ENCODE measurements at places on chromosomes 3 and 15.

DNA sequence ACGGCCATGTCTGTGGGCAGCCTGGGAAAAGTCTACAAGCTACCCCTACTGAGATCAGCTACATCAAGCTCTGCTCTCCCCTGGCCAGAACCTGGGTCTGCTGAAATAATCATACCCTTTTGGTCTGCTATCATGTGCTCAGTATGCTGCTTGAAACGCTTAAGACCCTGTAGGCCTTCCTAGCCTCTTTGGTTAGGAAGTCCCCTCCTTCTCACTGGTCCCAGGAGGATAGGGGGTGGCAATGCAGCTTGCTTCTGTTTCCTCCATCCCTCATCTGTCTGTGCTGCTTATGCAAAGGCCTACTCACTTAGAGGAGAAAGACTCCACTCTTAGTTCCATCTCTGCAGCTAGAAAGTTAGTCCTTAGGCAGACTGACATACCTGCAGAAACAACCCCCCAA, 118.2 kb upstream of the RASGRP1 start:
- no peak for DNase-seq

- DNase-seq, result no peak
These were observed 15.9 kb upstream of the ACTL6A start for GRCh38 chr3:179546814-179547241.

GRCh38 chr3:47427866-47428265, 47.0 kb downstream of the PTPN23 start:
- DNase-seq, result no peak

- DNase-seq, result peak; percentile 45
These were observed 27.3 kb downstream of the STARD5 start for GRCh38 chr15:81296673-81297072.

GRCh38 chr3:113834983-113835382, 3.6 kb upstream of the GRAMD1C start:
- no peak for DNase-seq

GRCh38 chr3:146131616-146132410, 29.2 kb downstream of the PLOD2 start:
- DNase-seq, result no peak

- DNase-seq, result no peak
These were observed 333.0 kb downstream of the LPP start for GRCh38 chr3:188486952-188487351.

DNA sequence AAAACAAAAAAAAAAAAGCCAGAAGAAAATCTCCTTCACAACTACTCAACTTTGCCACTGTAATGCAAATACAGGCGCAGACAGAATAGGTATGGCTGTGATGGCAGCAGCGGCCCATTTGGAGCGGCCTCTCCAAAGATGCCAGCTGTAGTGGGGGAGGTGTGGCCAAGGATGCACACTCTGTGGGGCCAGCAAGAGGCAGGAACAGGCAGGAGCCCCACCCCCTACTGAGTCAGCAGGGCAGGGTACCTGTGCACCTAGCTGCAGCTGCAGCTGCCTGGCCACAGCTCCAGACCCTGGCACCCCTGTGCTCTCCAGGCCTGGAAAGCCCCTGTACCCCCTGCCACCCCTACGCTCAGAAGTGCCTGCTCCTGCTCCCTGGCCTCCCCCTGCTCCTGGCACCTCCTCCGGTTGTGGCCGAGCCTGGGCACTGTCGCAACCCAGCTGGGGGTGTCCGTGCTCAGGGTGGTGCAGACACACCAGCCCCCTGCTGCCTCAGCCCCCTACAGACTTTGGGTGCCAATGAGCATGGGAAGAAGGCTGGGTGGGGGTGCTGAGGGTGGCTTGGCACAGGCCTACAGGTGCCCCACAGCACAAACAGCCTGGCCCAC, 312.7 kb downstream of the ULK4 start:
- no peak for DNase-seq

DNA sequence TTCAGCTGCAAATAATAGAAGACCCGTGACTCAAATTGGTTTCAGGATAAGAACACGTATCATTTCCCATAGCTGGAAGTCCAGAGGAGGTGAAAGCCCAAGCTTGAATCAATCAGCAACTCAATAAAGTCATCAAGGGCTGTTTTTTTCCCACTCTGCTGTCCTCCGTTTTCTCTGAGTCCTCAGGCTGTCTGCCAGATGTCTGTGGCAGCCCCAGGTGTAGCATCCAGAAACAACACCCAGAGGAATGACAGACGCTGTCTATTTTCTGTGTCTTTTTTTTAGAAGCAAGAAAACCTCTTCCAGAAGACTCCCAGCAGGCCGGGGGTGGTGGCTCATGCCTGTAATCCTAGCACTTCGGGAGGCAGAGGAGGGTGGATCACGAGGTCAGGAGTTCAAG, 204.4 kb downstream of the FAM43A start:
- no peak for DNase-seq

- DNase-seq, result no peak
These were observed 86.9 kb upstream of the PRR23E start for GRCh38 chr3:127106053-127106452.

DNA sequence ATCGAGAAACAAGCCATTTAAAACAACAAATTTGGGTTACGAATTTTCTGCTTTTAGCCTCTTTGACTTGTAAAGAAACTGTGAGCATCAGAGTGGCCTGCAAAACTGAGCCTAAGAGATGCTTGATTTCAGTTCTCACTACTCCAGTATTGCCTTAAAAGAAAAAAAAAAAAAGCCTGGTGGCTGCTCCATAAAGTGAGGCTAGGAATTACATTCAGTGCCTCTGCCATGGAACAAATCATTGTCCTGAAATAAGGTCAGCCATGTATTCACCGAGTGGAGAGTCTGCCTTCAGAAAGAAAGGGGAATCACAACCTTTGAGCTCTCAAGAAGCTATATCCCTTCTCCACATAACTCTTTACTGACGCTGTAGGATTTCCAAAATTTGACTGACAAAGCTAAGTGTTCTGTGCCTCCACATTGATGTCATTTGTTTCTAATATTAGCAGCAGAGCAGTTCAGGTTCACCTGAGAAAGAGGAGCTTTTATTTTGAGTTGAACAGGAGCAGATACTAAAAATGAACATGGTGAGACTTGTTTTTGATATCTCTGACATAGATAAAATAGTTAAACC, 137.3 kb downstream of the SSR3 start:
- no peak for DNase-seq

GRCh38 chr15:86611417-86612040, 531.9 kb downstream of the AGBL1 start:
- peak; percentile 6 for DNase-seq

- no peak for DNase-seq
These were observed 169.6 kb upstream of the LRTM1 start for GRCh38 chr3:55097441-55097840.

Measured in activated T-cell treated with anti-CD3 and anti-CD28 coated beads, Interleukin-2, amount 50 U/mL, for 4 hours (primary cell).